Nucleus accumbens (tissue), 56 donors: ENCODE measurements at places on chromosomes 12 and 14.
A peak's percentile ranks its signal among the peaks of the same experiment; 100 is the strongest.

DNA sequence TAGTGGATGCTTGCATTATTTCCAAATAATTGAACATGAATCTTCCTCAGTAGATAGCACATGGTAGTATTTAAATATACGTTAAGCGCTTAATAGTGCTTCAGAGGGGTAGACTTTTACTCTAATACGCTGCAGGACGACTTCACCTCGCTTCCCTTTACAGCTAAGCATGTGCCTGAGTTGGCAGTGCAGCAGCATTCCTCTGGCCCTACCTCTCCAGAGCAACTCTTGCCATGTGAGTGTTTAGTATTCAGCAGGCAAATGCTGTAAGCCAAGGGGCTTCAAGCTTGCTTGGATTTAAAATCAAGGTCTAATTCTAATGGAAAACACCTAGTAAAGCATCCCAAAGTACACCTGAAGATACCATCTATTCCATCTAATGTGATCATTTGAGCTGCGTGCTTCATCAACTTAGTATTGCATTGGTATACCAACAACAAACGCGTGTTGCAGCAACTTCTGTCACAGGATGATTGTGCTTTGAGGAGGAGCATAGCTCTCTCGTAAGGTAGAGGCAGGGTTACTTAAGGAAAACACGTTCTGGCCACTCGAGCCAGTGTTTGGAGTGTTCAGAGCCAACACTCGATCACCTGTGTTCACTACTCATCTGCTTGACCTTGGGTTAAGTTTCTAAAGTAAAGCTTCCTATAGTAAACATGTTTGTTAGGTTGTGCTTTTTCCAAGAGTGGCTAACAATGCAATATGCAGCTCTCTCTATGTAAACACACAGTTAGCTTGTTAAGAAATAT lies 60.6 kb downstream of the PIWIL1 start:
- no peak for DNase-seq

GRCh38 chr14:101446387-101446969 lies 114.8 kb upstream of the DIO3 start:
- DNase-seq, result no peak

- DNase-seq, result no peak
These were observed 570 bp downstream of the DMAC2L start for GRCh38 chr14:50312734-50313054.

DNA sequence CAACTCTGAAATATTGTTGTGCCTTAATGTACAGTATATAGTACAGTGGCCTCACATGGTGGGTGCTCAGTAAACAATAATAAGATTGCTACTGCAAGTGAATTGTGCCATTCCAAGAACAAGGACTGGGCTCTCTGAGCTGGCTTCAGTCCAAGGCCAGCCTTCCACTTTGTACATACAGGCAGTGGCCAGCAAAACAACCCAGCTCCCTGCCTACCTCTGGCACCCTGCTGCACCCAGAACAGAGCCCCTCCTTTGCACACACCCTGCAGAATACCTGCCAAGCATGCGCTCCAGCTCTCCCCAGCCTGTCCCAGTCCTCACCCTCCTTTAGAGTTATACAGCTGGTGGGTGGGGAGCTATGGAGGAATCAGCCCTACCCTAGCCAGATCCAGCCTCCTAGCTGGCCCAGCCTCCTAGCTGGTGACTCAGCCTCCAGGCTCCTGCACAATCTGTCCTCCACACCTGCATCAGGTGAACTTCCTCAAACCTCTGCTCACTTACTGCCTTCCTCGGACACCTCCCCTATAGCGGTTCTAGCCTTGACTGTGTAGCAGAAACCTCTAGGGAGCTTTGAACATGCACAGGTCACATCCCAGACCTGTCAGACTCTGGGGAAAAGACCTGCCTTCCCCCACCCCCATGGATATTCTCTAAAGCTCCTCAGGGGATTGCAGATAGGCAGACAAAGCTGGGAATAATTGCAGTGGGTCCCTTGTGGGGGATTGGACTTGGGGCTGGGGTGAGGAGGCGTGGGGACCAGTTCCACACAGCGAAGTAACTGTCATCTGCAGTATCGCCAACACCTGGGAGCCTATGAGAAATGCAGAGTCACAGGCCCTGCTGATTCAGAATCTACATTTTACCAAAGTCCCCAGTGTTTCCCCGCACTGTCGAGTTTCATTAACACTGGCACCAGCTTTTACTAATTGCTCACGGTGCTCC lies 17.9 kb downstream of the ZDHHC22 start:
- peak; percentile 61 for DNase-seq

GRCh38 chr12:109645194-109645593 lies 68.4 kb upstream of the FAM222A start:
- DNase-seq, result no peak

DNA sequence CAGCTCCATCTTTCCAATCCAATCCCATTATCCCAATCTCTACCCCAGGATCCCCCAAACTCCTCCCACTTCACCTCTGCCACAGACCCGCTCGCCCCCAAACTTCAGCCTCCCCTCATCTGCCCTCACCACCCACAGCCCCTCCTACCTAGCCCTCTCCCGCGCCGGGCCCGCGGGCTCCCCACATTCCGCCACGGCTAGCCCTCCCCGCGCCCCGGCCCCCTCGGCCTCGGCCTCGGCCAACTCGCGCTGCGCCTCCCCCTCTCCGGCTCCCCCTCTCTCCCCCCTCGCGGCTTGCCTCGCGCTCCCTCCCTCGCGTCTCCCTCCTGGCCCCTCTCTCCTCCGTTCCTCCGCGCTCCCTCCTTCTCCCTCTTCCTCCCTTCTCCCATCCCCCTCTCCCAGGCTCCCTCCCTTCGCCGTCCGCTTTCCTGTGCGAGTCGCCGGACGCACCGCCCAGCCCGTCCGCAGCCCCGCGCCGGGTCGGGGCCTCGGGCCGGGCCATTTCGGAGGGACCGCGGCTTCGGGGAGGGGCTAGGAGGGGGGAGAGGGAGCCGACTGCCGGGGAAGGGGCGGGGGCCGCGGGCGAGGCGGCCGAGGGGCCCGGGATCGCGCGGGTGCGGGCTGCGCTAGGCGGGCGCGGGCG lies at the start of gene ATN1:
Gene ATN1, plus strand, starts transcription at position 581 of the 643 bp plus-strand sequence. CDS start 6,043 bp downstream, outside the sequence.
- peak; percentile 81 for DNase-seq

- DNase-seq, result no peak
These were observed 1.3 kb upstream of the JDP2 start for GRCh38 chr14:75426332-75427125.

DNA sequence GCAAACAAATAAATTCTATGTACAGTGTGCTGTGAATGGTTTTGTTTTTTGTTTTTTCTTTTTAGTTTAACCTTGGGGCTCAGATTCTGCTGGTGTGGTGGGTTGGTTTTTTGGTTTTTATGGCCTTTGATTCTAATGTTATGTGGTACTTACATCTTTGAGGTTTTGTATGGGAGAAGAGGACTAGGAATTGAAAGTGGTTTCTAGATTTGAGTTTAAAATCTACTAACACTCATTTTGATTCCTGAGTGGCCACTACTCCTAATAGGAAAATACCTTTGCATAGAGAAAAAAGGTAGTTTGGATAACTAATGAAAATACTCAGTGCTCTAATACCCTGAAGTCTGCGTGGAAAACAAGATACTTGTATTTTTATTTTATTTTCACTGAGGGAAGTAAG lies 137.7 kb downstream of the MON2 start:
- DNase-seq, result no peak

DNA sequence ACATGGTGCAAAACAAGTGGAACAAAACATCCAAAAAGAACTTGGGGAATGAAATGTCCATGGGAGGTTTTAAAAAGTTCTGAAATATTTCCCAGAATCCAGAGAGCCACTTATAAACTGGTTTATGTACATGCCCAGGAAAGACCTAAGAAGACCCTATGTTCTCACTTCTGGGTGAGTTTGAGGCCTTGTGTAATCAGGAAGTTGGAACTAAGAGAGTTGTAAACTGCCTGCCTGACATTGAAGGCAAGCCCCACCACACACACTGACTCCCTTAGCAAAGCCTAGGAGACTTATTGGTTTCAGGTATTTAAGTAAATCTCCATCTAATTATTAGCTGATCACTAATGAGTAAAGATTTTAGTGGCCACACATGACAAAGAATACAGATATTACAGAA lies 142.5 kb downstream of the LRIG3 start:
- DNase-seq, result no peak

- DNase-seq, result no peak
These were observed 15.8 kb upstream of the ANKRD9 start for GRCh38 chr14:102525219-102525928.
